ENCODE measurements at places on chromosomes 2 and 18.

DNA sequence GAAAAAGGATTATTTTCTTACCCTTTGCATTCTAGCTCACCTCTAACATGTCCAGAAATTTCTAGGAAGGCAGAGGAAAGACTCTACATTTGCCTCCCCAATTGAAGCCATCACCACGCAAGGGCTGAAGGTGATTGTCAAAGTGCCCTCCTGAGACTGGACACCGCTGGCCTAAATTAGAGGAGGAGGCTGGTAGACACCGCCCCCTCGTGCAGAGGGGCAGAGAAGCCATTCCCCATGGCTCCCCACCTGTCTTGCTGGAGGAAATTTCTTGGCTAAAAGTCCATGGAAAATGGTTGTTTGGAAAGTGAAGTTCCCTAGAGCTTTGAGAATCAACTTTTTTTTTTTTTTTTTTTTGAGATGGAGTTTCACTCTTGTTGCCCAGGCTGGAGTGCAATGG lies 31.3 kb upstream of the CREB1 start:
- DNase-seq: no peak

GRCh38 chr18:55477860-55478581 lies 110.0 kb downstream of the TCF4 start:
- no peak for DNase-seq

- DNase-seq: no peak
Observed at GRCh38 chr2:209591021-209591420, 167.2 kb downstream of the MAP2 start.

GRCh38 chr2:24247592-24247991 lies 72.7 kb downstream of the FAM228A start:
- no peak for DNase-seq

GRCh38 chr2:46299365-46300263 lies 2.4 kb downstream of the EPAS1 start:
- peak; percentile 31 for DNase-seq

- DNase-seq: no peak
Observed at GRCh38 chr18:59792353-59792752, 95.1 kb upstream of the CCBE1 start.

GRCh38 chr2:232505856-232506255 lies 14.3 kb upstream of the PRSS56 start:
- DNase-seq: no peak

GRCh38 chr2:224601923-224602322 lies 16.8 kb upstream of the CUL3 start:
- no peak for DNase-seq

DNA sequence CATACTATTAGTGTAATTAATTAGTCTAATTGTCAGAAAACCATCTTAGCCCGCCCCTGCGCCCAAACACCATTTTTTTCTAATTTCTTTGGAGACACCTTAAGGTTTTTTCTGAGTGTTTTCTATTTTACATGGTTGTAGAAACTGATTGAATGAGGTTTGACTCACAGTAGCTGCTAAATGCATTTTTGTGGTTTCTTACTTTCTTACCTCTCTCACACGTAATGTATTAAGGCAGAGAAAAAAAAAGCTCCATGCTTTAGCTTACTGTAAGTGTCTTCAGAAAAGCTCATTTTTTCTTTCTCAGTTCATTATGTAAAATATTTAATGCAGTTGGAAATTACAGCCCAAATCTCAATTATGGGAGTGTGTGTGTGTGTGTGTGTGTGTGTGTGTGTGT lies 548.5 kb upstream of the LRRTM4 start:
- no peak for DNase-seq

GRCh38 chr2:8412082-8412481 lies 269.8 kb upstream of the ID2 start:
- no peak for DNase-seq

GRCh38 chr2:152389483-152389882 lies 54.5 kb downstream of the FMNL2 start:
- DNase-seq: no peak

DNA sequence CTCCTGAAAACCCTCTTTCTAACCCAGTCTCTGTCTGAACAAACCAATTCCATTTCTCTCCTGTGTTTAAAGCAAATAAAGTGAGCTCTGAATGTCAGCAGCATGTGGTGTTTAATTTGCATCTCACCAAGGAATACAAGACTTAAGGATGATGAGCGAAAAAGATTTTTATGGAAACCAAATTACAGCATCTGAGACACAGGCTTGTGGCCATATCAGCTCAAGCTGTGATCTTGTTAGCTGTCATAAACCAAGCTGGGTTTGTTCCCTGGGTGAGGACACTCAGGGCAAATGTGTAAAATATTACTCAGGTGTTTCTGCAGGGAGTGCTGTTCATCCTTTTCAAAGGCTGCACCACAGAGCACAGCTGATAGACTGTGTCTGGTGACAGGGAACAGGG lies 129.3 kb upstream of the REV1 start:
- no peak for DNase-seq

GRCh38 chr18:13914170-13914569 lies 1.2 kb downstream of the MC2R start:
- DNase-seq: no peak

DNA sequence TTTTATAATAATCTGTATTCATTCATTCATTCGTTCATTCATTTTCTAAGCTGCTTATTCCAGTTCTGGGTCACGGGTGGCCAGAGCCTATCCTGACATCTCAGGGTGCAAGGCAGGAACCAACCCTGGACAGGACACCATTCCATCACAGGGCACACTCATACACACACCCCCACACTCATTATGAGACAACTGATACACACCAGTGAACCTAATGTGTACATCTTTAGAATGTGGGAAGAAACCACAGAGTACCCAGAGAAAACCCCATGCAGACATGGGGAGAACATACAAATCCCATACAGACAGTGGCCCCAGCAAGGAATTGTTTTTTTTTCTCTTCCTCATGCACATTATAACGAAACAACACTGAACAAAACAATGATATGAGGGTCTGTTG lies 54.7 kb downstream of the RTN4 start:
- no peak for DNase-seq

- no peak for DNase-seq
Observed at GRCh38 chr2:15673919-15674636, 82.4 kb downstream of the DDX1 start.

- DNase-seq: no peak
Observed at GRCh38 chr2:153320879-153321278, 157.7 kb downstream of the RPRM start.

GRCh38 chr2:27263287-27264252 lies 723 bp upstream of the SLC30A3 start:
- peak; percentile 65 for DNase-seq

DNA sequence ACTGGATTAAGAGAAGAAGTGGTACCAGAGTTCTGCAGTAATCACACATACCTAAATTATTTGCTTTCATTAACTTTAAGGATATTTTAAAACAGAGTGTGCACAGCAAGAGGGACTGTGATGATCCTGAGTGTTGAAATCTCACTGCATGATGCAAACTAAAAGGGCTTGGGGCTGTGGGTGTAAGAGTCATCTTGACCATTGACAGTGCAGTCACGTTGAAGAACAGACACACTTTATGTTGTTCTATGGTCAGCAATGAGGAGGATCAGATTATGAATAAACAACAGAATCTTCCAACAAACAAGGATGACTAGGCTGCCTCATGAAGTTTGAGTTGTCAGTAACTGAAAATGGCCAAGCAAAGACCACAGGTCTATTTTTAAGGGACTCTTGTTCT lies 87.2 kb upstream of the GALNT5 start:
- no peak for DNase-seq

- DNase-seq: no peak
Observed at GRCh38 chr2:239157771-239158170, 243.0 kb downstream of the HDAC4 start.

DNA sequence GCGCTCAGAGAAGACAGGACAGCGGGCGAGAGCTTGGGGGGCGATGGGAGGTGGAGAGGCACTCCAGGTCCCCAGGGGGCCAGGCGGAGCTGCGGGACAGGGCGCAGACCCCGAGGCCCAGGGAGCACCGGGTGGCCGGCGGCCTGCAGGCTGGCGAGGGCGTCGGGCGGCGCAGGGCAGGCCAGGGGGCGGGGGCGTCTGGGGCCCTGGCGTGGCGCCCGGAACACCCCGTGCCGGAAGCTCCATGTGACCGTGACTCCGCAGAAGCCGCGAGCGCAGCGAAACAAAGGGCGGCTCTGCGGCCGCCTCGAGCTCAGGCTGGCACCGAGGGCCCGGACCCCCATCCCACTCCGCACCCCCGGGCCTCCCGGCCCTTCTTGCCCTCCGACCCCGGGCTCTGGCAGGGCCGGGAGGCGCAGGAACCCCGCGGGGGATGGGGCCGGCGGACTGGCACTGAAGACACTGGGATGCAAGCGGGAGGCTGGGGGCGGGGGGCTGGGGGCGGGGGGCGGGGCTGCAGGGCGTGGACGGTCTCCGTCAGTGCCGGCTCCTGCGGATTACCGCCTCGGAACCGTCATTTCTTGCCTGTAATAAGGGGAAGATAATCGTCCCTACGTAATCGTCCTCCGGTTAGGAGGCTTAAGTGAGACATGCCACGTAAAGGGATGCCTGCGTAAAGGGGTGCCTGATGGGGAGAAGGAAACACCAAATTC lies 19.1 kb downstream of the SH2D6 start:
- DNase-seq: peak; percentile 93

All from GM20000 (cell line).